ENCODE measurements at places on chromosomes 1 and 21. TPM values are rescaled to one million over a fixed set of nuclear protein-coding genes. Genes with fewer than 3 reads are reported as not detected.

The CTPS1 gene
- polyA plus RNA-seq: 16.5 TPM

The NHLH1 gene
- not detected for polyA plus RNA-seq

The HAO2 gene
- not detected for polyA plus RNA-seq

The AQP10 gene
- polyA plus RNA-seq: not detected

The LORICRIN gene
- not detected for polyA plus RNA-seq

The PDC gene
- not detected for polyA plus RNA-seq

All from naive thymus-derived CD4-positive, alpha-beta T cell (primary cell).